ENCODE measurements at places on chromosomes 2 and 18. TPM values are rescaled to one million over a fixed set of nuclear protein-coding genes. Genes with fewer than 3 reads are reported as not detected.

DNA sequence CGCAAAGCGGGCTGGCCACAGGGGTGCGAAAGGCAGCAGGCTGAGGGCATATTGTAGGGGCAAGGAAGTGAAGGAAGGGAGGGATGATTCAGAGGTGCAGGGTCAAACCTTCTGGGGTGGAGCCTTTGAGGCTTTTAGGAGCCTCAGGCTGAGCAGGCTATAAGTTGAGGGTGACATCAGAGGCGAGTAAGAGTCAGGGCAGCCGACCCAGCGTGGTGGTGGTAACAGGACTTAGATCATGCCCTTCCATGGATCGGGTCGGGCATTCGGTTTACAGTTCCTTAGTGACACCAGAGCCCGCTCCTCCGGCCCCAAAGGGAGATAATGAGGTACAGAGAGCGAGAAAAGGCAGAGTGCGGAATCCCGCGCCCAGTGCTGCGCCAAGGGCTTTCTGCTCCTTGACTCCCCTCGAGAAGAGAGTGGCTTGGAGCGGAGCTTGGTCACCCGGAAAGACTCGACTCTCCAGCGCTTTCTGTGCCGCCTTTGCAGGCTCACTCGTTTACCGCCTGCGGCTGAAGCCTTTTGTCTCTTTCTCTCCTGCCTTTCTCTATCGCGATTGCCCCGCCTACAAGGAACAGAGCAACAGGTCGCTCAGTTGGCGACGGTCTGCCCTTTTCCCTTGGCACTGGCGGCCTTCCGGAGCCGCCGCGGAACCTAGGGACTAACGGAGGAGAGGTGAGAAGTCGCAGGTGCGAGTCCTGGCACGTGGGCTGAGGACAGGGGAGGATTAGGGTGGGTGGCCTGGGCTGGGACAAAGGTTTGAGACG, 720 bp downstream of the LBX2 start:
- peaks cover 28% of the 10 kb centered on the region for H3K4me1 ChIP-seq
- no peak overlapping the region for H3K27ac ChIP-seq

GRCh38 chr2:24509425-24509824, 18.4 kb downstream of the NCOA1 start:
- peaks cover 38% of the 10 kb centered on the region for H3K4me1 ChIP-seq
- H3K27ac ChIP-seq: no peak overlapping the region
- H3K27me3 ChIP-seq: no peaks in the 10 kb centered on the region
- no peak overlapping the region for H3K4me3 ChIP-seq
- DNase-seq: no peak

DNA sequence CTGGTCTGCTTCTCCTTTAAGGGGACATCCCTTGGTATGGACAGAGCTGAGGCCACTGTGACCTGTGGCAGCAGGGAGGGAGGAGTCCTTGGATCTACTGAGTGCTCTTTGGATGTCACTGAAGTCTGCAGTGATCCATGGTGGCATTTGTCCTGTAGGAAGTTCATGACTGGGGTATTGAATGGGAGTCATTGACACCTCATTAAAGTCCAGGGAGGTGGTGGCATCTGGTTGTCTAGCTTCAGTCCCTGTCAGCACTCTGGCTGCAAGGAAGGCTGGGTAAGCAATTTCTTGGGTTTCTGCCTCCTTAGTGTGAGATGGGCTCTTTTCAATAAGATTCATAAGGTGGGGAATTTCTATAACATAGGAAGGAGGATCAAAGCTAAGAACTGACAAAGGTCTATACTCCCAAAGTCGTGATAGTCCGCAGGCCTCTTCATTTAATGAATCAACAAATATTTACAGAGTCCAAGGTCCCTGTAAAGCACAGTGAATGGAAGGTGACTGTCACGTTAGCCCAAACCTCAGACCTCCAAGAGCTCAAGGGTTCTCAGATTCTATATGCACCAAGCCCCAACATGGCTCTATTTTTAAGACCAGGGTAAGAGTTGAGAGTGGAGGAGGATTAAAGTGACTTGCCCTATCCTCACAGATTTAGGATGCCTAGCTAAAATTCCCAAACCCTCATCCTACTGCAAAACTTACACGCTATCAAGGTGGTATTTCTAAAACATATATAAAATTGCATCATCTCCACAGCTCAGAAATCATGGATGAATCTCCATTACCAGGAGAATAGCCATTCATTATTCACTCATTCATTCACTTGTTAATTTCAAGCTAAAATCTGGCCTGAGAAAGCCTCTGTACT, 40.2 kb downstream of the THNSL2 start:
- no peaks in the 10 kb centered on the region for H3K4me1 ChIP-seq
- DNase-seq: no peak
- no peaks in the 10 kb centered on the region for H3K27me3 ChIP-seq

DNA sequence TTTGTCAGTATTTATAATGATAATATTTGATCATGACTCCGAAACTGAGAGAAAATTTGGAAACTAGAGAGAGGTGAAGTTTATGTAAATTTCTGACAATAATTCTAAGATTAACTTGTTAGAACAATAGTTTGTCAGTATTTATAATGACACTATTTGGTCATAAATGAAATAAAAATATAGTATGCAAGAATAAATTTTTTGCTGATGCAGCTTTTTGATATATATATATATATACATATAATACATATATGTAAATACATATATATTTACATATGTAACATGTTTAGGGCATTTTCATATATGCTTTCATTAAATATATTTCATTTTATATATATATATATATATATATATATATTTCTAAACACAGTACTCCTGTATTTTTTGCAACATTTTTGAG, 1158.1 kb downstream of the LRP1B start:
- no peak overlapping the region for H3K4me3 ChIP-seq
- no peak overlapping the region for H3K27ac ChIP-seq
- H3K27me3 ChIP-seq: no peaks in the 10 kb centered on the region
- no peaks in the 10 kb centered on the region for H3K4me1 ChIP-seq
- no peak for DNase-seq

DNA sequence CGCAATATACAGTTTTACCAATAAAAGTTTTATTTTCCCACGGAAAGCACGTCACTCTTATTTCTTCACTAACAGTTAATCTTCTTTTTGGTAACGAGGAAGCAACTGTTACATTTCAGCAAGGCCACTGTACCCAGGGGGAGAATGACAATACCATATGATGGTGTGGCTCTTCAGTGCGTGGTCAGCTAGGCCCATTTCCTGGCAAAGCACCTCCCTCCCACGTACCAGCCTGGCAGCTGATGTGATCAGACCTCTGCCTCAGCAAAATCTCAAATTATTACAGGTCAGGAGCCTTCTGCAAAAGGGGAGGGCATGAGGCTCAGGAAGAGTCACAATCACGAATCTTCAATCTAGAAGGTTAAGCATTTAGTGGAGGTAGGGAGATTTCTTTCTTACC, 55.4 kb downstream of the KLF7 start:
- H3K4me1 ChIP-seq: peaks cover 10% of the 10 kb centered on the region
- DNase-seq: no peak
- H3K27ac ChIP-seq: no peak overlapping the region
- H3K36me3 ChIP-seq: peaks cover 10% of the 10 kb centered on the region
- H3K4me3 ChIP-seq: no peak overlapping the region

DNA sequence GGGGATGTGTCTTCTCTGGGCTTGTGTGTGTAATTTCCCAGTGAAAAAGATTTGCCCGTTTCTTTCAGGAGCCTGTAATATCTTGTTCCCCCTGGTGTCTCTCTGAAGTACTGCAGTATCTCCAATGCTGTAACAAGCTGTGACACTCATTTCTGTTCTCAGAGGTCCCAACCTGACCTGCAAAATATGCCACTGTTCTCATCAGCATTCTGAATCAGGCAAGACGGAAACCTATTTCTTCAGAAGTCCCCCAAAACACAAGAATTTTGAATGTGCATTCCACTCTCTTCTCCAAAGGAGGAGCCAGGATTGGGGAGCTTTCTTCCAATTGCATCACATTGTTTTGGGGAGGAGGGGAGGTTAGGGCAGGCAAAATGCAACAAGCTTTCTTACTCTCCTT, 77.0 kb upstream of the CNGA3 start:
- DNase-seq: no peak
- no peaks in the 10 kb centered on the region for H3K27me3 ChIP-seq
- H3K27ac ChIP-seq: no peak overlapping the region
- H3K4me1 ChIP-seq: no peaks in the 10 kb centered on the region
- no peak overlapping the region for H3K4me3 ChIP-seq
- no peaks in the 10 kb centered on the region for H3K36me3 ChIP-seq

DNA sequence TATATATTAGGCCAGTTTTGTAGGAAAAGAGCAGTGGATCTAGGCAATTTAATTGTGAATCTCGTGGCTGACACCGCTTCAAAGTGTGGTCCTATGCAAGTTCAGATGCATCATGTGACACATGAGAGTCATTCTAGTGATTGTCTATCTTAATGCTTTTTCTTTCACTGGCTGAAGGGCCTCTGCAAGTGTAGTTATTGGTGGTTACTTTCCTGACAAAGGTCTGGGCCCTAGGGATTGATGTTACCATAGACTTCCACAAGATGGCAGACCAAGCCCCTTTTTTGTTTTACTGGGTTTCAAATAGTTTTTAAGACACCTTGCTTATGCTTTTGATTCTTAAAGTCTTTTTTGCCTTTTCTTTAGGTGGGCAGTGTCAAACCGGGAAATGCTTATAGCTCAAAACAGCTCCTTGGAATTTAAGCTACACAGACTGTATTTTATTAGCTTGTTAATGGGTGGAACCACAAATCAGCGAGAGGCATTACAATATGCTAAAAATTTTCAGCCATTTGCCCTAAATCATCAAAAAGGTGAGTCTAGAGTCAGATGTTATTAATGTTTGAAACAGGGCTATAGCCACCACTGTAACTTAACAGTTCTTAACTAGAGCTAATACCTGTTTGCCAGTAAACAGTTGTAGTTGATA, 25.9 kb downstream of the CD8A start:
- H3K4me3 ChIP-seq: no peak overlapping the region
- no peak for DNase-seq
- peaks cover 10% of the 10 kb centered on the region for H3K36me3 ChIP-seq
- H3K27me3 ChIP-seq: no peaks in the 10 kb centered on the region

ANKRD36 gene
- total RNA-seq: 87.0 TPM

RNU2-63P gene
- total RNA-seq: not detected
